ENCODE measurements at places on chromosomes 2 and 18.
A peak's percentile ranks its signal among the peaks of the same experiment; 100 is the strongest.

GRCh38 chr18:3481696-3482210 is 31.8 kb downstream of the TGIF1 start:
- no peak for DNase-seq

GRCh38 chr2:187748958-187749357 is 194.7 kb upstream of the TFPI start:
- no peak for DNase-seq

DNA sequence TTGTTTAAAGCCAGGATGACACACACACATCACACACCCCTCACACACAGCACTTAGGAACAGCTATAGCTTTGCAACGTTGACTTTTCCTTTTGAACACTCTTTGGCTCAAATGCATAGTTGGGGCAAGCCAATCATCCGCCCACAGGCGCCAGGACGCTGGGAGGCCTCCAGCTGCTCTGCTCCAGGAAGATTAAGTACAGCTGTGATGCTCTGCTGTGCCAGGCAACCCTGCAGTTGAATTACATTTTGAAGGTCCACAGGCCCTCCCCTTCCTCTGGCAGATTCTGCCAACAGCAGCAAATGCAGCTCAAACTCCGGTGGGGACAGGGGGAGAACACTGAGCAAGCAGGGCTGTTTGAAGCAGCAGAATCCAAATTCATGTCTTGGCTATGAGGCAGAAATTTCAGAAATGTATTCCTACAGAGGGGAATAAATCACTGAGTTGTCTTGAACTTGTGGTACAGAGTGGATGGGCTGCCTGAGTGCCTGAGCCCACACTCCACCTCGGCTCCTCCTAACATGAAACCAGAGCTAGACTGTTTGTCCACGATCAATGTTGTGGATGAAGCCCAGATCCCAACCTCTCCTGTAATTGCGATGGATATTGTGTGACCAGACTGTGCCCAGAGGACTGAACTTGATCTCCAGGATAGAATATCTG is 86.5 kb upstream of the PPP1CB start:
- no peak for DNase-seq

GRCh38 chr2:217118559-217119284 is 258.9 kb upstream of the TNP1 start:
- no peak for DNase-seq

GRCh38 chr2:24454294-24454693 is 36.8 kb upstream of the NCOA1 start:
- no peak for DNase-seq

GRCh38 chr2:161991991-161992390 is 82.0 kb downstream of the DPP4 start:
- no peak for DNase-seq

- DNase-seq: no peak
Measured at GRCh38 chr18:35519148-35519899, 21.6 kb upstream of the INO80C start.

GRCh38 chr2:47017541-47017940 is 101.9 kb upstream of the MCFD2 start:
- no peak for DNase-seq

GRCh38 chr2:157508676-157509075 is 64.8 kb upstream of the CYTIP start:
- DNase-seq: no peak

DNA sequence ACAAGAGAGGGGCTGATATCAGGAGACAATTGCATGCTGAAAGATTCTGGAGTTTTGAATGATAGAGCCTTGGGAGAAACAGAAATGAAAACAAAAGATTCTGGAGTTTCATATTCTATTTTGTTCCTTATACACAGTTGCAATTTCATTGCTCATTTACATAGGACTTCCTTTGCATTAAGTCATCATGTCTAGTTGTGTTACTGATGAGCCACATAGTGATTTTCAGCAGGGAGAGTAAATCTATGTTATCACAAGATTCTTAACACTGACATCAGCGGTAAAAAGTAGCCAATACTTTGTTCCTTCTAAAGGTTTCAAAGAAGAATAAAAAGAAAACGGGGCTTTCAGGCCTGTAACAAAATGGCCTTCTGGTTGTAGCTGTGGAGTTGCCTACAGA is 7.1 kb downstream of the ADAM17 start:
- no peak for DNase-seq

GRCh38 chr2:233865838-233866237 is 2.3 kb downstream of the MSL3B start:
- DNase-seq: no peak

GRCh38 chr2:176852667-176853066 is 359.9 kb upstream of the HNRNPA3 start:
- DNase-seq: peak; percentile 31

DNA sequence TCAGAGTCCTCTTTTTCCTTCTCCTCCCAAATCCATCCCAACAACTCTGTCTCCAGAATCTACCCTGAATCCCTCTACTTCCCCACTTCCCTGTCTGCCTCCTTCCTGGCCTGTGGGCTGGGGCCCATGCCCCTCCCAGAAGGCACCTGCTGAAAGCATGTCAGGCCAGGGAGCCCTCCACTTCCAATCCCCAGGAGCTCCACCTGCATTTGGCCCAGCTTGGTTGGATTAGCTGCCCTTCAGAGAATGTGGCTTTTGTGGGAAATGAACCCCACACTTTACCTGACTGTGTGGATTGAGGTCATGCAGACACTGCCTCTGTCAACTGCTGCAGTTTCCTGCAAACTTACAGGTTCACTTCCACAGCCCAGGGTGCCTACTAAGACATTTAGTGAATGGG is 58.5 kb downstream of the ACOXL start:
- no peak for DNase-seq

DNA sequence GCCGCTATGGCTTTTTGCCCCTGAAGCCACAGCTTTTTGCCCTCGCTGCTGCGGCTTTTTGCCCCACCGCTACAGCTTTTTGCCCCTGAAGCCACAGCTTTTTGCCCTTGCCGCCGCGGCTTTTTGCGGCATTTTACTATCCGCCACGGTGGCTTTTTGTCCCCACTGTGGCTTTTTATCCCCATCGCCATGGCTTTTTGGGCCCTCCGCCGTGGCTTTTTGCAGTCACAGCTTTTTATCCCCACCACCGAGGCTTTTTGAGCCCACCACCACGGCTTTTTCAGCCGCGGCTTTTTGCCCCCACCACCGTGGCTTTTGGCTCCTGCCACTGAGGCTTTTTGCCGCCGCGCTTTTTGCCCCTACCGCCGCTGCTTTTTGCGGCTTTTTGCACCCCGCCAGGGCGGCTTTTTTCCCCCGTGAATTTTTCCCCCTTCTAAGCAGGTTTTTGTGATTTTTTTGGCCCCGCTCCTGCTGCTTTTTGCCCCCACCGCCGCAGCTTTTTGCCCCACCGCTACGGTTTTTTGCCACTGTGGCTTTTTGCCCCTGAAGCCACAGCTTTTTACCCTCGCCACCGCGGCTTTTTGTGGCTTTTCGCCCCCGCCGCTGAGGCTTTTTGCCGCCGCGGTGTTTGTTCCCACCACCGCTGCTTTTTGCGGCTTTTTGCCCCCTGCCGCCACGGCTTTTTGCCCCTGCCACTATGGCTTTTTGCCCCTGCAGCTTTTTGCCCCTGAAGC is 2797.2 kb upstream of the TEKT4 start:
- DNase-seq: no peak

DNA sequence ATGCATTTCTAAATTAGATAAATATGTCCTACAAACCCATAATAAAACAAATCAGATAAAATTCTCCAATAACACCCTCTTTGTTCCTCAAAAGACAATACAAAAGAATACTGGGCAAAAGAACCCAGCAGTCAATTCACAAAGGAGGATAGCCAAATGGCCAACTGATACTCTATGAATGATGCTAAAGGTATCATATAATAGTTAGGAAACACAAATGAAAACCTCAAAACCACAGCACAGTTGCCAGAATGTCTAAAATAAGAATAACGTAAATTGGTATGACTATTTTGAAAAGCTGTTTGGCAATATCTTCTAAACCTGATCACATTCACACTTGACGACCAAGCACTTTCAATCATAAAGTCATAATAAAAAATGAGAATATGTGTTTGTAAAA is 315.4 kb downstream of the CDH7 start:
- DNase-seq: no peak

- no peak for DNase-seq
Measured at GRCh38 chr2:216775043-216775453, 79.7 kb upstream of the IGFBP5 start.

DNA sequence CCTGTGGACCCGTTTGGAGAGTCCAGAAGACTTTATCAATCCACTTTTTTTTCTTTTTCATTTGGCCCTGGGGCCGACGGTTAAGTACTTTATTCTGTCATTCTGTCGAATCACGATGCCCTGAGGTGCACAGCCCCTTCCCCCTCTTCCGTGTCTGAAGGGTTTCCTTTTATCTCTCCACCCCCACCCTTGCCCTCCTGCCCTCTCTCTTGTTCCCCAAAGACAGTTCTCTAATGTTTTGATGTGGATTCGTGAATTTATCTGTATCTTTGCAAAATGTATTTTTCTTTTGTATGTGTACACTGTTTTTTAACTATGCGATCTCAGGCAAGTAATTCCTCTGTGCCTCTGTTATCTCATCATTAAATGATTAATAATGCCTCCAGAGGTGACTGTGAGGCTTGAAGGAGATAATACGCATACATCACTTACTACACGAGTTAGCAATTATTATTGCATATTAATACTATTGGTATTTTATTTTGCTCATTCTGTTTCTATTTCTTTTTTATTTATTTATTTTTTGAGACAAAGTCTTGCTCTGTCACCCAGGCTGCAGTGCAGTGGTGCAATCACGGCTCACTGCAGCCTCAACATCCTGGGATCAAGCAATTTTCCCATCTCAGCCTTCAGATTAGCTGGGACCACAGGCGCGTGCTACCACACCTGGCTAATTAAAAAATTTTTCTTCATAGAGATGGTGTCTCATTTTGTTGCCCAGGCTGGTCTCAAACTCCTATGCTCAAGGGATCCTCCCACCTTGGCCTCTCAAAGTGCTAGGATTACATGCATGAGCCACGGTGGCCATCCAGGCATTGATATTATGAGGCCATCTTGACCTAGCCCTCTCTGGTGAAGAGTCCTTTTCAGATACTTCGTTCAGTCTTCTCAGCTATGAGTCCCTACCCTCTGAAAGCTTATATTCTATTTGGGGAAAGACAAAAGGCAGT is 1.4 kb upstream of the CASP8 start:
- DNase-seq: no peak

DNA sequence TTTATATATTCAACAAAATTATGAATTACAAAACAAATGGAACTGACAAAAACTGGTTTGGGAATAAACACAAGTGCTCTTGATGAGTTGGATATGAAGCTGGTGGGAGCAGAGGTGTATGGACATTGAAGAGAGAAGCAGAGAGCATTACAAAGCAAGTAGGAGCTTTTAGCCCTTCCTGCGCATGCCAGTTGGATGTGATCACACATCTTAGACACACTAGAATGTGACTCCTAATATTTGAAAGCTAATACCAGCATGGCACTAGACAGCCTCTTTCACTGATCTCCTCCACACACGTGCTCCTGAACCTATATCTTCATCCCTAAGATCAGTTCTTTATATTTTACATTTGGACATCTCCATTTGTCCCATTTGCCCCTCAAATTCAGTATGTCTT is 298.1 kb downstream of the MTX2 start:
- DNase-seq: no peak

DNA sequence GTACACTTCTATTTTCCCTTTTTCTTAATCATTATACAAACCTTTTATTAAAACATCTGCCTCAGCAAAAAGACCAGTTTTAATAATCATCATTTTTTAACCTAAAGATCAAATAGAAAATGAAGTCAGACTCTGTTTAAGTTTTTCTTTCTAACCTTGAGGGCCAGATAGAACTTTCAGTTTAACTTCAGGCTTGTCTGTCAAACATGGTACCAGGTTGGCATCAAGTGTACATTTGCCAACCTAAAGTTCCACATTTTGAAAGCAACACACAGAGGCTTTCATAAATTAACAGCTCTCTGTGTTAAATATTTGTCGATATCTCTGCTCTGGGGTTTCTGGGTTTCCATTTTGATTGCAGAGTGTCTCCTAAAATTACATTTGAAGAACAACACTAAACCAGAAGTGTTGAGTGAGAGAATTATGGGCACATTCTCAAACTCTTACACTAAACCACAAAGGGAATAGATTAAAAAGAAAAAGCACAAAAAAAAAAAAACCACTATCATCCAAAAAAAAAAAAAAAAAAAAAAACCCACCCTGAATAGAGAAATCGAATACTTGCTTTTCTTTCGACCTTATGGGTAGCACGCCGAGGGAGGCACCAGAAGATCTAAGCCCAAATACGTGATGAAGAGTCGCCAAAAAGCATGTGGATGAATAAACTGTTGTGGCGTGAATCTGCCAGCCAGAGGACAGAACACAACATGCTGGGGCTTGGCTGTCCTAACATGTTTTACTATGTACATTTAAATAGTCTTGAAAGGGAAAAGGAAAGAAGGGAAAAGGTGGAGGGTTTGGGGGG is 166.2 kb downstream of the TCF4 start:
- DNase-seq: no peak

DNA sequence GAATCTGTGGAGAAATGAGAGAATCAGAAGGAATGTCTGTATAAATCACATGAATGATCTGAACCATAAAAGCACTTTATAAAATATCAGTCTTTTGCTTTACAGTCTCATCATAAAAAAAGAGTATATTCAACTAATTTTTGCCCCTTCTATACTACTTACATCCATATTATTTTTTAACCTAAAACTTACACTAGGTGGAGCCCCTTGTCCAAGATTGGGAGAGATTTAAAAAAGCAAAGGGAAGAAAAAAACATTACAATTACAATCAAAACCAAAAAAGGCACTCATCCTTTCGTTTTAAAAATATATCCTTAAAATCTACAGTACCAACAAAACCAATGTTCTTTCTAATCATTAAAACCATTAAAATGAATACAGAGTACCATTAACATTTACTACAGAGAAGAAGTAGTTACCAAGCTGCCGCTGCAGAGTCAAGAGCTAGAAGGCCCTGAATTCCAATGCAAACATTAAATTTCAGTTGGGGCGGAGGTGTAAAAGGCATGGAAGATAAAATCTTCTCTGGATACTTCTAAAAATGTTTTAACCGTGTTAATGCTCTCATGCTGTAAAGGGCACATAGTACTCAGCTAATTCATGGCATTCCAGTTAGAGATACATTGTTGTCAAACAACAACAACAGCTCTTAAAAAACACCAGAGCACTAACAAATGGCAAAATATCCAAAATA is 56.7 kb upstream of the EPB41L3 start:
- no peak for DNase-seq

DNA sequence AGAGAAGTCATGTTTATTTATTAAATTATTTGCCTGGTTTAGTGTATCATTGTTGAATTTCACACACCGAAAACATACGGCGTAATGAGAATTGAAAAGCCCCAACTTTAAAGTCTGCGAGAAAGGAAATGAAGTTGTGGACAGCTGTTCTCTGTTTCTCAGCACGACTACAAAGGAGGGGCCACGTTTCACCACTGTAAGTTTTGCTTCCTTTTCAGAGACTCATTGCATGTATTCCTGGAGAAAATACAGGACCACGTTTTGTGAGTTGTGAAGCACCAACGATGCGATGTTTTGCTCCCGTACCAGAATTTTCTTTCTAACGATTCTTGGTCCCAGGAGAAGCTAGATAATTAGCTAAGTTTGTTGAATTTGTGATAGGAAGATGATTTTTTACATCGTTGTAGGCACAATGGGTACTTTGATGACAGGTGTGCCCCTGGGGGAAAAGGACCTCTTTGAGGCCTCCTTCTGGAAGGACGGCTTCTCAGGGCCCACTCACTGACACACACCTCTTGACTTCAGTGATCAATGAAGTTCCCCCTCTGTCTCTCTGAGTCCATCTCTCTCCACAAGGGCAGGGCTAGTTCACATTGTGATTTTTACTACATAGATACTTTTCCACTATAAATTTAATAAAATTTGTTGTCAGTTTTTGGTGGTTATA is 23.7 kb upstream of the ACKR3 start:
- no peak for DNase-seq
